Activated CD4-positive, alpha-beta T cell treated with anti-CD3 and anti-CD28 coated beads for 48 hours (primary cell): ENCODE measurements at places on chromosomes 5 and 9.

GRCh38 chr9:16331031-16331430 lies 539.4 kb downstream of the BNC2 start:
- no peak for DNase-seq

DNA sequence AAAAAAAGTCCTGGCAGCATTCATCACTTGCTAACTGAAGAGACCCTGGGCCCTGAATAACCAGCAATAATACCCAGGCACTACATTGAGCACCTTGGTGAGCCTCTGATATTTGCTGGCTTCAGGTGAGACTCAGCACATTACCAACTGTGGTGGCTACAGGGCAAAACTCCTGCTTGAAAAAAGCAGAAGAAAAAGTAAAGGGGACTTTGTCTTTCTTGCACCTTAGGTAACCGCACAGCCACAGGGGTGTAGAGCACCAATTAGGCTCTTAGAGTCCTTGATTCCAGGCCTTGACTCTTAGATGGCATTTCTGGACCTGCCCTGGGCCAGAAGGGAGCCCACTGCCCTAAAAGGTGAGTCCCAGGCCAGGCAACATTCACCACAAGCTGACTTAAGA lies 269.5 kb downstream of the AUH start:
- DNase-seq = no peak

DNA sequence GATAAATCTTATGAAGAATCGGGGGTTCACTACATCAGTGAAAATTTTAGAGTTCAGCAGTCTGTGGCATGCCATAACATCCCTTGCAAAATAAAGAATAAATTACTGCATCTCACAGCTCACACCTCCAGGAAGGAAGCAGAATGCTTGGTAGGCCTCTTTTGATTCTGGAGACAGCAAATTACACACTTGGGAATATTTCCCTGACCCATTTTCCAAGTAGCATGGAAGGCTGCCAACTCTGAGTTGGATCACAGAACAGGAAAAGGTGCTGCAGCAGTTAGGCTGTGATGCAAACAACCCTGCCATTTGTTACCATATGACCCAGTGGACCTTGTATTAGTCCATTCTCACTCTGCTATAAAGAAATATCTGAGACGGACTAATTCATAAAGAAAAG lies 293.5 kb downstream of the ASTN2 start:
- DNase-seq = no peak

- DNase-seq = no peak
Observed at GRCh38 chr5:146904890-146905289, 26.3 kb upstream of the PPP2R2B start.

DNA sequence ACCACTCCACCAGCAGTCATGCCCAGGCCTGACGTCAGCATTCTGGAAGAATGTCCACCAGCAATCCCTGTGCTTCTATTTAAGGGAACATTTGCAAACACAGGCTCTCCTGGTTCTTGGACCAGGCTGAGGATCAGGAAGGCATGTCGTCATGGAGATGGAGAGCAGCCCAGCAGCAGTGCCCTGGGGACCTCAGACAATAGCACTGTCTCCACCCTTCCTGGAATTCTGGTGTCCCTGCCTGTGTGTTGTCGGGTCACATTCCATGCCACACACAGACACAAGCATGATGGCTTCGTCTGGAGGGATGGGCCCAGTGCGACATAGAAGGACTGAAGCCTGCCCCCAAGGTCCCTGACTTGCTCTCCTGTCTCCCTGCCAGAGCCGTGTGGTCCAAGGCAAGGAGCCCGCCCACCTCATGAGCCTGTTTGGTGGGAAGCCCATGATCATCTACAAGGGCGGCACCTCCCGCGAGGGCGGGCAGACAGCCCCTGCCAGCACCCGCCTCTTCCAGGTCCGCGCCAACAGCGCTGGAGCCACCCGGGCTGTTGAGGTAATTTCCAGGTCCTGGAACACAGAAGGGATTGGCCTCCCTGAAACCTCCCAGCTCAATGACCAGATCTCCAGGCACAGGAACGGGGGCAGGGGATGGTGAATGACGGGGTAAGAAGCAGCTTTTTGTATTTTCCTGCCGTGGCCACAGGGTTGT lies 43.8 kb downstream of the STOM start:
- DNase-seq = no peak

DNA sequence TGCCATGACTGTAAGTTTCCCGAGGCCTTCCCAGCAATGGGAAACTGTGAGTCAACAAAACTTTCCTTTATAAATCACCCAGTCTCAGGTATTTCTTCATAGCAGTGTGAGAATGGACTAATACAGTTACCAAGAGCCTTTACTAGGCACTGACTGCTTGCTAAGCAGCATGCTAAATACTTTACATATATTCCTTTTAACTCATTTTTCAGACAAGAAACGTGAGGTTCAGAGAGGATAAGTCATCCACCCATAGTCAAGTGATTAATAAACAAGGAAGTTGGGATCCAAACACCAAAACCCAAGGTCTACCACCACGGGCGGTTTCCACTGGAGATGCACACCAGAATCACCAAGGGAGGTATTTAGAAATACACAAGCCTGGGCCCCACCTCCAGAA lies 50.8 kb downstream of the GABBR2 start:
- no peak for DNase-seq

GRCh38 chr9:91500509-91501014 lies 76.9 kb upstream of the NFIL3 start:
- DNase-seq = peak; percentile 39

GRCh38 chr9:21967702-21968101 lies 26.5 kb downstream of the CDKN2A start:
- no peak for DNase-seq

DNA sequence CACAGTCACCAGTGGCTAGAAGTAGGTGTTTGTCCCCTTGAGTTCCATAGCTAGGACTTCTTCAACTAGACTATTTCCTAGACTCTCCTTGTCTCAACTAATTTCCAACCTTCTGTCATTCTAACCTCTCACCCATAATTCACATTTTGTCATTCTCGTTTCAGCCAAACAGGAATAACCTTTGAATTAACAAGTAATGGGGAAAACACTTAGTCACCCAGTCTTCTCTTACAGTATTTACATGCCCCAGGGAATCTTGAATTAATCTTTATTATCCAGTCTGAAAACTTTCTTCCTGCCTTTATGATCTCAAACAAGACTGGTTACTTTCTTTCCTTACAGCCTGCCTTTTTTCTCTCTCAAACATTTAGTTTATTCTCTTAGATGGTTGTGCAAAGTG lies 63.3 kb upstream of the RUSC2 start:
- DNase-seq = no peak
